Amygdala (tissue), 56 donors: ENCODE measurements at places on chromosomes 16 and 17.

DNA sequence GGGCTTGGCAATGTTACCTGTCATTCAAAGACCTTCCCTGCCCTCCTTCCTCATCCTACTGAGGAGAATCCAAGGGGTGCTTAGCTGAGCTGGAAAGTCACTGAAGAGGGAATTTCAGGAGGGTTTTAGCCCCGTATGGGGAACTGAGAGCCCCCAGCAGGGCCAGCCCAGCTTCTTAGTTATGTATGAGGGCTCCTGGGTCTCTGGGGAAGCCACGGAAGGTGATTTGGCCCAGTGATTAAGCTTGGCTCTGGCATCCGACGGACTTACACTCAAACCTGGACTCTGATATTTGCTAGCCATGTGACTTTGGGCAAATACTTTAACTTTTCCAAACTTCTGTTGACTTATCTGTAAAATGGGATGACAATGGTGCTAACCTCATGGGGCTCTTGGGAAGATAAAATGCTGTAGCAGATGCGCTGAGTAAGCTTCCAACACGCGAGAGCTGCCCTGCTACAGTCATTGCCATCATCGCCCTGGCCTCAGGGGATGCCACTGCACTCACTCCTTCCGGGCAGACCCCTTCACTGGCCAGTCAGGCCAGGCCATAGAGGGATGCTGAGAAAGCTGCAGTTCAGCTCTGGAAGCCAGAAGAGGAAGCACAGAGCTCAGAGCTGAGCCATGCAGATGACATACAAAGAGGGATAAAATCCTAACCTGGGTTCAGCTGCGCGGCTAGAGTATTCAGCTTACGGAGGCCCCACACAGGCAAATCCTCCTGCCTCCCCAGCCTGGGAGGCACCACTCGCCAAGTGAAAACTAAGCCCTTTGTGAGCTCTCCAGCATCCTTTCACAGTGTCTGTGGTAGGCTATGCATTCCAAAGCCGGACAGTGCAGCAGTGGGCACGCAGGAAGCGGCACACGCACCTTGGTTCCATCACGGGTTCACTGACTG lies 44.9 kb upstream of the PIK3R6 start:
- no peak for DNase-seq

DNA sequence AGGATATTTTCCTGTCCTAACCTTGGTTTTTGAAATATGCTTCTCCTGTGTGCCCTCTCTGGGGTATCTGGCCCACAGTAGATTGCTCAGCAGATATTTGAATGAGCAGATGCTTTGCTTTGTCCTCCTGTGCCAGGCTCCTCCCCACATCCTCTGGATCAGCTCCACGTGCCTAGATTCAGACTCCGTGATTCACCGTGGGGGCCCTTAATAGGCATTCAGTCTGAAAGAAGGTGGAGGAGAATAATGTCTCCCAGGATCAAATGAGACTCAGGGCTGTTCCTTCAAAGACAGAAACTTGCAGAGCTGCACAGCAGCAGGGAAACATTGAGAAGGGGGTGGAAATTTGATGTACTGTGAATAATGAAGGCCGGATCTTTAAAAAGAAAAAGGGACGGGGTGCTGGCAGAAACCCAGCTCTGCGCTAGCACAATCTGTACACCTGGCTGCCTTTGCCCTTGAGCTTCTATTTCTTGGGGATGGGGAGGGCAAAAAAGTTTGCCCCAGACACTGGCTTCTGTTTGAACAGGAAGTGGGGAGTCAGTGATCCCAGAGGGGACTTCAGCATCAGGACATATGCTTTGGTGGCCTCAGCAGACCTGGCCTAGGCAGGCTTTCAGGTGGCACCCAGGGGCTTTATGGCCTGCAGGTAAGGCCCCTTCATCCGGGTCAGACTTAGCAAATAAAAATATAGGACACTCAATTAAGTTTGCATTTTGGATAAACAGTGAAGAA lies 15.9 kb upstream of the SLC12A3 start:
- DNase-seq = no peak

DNA sequence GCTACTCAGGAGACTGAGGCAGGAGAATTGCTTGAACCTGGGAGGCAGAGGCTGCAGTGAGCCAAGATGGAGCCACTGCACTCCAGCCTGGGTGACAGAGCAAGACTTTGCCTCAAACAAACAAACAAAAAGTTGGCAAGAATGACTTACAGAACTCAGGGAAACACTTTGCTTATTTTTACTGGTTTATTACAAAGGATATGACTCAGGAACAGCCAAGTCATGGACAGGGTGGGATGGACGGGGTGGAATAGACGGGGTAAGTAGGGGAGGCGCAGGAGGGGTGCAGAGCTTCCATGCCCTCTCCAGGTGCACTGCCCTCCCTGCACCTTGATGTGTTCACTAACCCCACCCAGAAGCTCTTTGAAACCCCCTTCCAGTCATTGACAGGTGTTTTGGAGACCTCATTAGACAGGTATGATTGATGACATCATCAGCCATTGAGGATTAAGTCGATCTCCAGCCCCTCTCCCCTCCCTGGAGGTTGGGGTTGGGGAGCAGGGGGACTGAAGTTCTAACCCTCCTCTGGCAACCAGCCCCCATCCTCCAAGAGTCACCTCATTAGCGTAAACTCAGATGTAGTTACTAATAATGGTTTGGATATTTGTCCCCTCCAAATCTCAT lies 41.3 kb upstream of the ZCCHC14 start:
- no peak for DNase-seq

DNA sequence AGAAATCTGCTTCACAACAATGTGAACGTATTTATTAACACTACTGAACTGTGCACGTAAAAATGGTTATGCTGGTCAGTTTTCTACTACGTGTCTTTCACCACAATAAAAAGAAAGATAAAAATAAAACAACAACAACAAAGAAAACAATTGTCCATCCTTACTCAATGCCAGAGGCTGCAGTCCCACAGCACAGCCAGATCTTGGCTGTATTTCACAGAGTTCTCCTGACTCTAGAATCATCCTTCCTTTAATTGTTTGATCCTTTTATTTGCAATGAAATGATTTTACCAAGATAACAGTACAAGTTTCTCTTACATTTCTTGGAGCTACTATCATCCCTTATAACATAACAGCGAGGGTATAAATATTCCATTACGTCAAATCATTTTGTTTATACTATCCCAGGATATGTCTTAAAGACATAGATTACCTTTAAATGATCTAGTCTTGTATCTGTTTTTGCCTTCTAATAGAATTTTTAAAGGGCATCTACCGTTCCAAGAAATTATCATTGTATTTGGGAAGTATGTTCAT lies 103.3 kb downstream of the SLC39A11 start:
- no peak for DNase-seq

GRCh38 chr17:8628172-8628571 lies 2.4 kb downstream of the MYH10 start:
- no peak for DNase-seq

DNA sequence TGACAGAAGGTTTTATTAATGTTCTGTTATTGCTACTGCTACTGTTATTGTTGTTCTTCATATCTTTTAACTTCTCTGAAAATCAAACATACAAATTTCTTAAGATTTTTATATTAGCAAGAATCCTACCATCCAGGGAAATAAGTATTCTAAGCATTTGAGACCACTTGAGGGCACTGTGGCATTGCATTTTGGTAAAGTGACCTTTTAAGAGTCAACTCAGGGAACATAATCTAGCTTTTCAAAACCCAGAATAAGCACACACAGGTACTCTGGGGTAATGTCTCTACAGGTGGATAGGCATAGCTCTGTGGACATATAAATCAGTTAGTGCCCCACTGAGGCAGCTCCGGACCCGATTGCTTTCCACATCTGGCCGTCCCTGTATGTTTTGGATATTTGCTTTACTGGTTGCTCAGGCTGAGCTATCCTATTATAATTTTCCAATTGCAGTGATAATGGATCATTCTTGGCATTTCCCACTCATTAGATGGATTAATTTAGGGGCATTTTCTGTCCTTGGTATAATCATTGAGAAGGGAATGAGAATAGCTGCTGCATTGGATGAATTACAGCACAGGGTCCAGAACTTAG lies 1425.1 kb upstream of the CDH8 start:
- no peak for DNase-seq

DNA sequence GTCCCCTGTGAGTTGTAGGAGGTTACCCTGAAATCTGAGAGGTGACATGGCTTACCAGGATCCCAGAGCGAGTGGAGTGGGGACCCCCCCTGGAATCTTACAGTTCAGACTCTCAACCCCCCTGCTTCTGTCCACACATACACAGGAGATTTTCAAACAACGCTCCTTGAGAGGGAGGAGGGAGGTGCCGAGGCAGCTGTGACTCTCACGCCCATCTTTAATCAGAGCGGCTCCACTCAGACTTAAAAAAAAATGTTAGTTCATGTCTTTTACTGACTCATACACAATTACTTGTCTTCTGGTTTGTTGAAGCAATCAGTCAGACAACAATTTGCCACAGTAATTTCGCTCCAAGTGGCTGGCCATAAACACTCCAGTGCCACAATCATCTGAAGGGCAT lies 15.4 kb upstream of the TMEM220 start:
- DNase-seq = no peak

- DNase-seq = no peak
Observed at GRCh38 chr17:41600318-41600717, 12.2 kb downstream of the KRT16 start.
